Stimulated activated CD8-positive, alpha-beta memory T cell treated with anti-CD3 and anti-CD28 coated beads, Interleukin-15, amount 100 ng/mL, for 24 hours (primary cell): ENCODE measurements at places on chromosomes 5 and 9.

DNA sequence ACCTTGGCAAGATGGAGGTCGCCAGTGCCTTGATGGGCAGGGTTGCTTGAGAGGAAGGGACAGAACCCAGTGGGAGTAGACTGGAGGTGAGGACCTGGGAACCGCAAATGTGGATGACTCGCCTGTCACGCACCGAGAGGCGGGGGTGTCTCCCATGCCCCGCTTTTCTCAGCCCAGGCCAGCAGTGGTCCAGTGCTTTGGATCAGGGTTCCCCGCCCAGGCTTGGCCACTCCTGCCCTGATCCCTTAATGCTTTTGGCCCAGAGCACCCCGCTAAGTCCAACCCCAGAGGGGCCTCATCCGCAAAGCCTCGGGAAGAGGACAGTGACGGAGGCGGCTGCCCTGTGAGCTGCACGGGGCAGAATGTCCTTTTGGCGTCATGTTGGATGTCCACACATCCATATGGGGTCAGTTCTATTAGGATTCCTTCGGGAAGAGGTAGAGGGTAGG, 2.4 kb downstream of the MRPS2 start:
- DNase-seq, result no peak

GRCh38 chr5:157516626-157517325, 56.8 kb downstream of the NIPAL4 start:
- no peak for DNase-seq

DNA sequence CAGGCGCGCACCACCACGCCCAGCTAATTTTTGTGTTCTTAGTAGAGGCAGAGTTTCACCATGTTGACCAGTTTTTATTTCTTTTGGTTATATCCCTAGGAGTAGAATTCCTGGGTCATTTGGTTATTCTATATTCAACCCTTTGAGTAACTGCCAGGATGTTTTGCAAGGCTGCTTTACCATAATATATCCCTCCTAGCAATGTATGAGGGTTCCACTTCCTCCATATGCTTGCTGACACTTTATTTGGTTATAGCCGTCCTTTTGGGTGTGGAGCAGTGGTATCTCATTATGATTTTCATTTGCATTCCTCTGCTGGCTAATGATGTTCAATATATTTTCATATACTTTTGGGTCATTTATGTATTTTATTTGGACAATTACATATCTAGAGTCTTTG, 81.2 kb downstream of the RAB24 start:
- DNase-seq, result no peak

DNA sequence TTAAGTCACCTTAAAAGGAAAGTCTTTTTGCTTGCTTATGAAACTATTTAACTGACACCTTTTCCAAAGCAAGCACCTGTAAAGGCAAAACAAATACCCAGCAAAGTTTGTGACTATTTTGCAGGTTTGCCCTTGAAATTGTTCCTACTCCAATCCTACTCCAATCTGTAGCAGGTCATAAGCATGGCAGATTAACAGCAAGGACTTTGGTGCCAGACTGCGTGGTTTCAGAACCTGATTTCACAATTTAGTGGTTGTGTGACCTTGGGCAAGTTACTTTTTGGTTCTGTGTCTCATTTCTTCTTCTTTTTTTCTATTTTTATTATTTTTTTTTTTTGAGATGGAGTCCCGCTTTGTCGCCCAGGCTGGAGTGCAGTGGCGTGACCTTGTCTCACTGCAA, 282.1 kb downstream of the RFX3 start:
- DNase-seq, result no peak

- DNase-seq, result no peak
Measured at GRCh38 chr5:61048534-61048933, 103.5 kb downstream of the NDUFAF2 start.

- no peak for DNase-seq
Measured at GRCh38 chr5:40853632-40854192, 12.5 kb downstream of the CARD6 start.

- DNase-seq, result no peak
Measured at GRCh38 chr5:176742246-176743105, 67.9 kb upstream of the UNC5A start.

DNA sequence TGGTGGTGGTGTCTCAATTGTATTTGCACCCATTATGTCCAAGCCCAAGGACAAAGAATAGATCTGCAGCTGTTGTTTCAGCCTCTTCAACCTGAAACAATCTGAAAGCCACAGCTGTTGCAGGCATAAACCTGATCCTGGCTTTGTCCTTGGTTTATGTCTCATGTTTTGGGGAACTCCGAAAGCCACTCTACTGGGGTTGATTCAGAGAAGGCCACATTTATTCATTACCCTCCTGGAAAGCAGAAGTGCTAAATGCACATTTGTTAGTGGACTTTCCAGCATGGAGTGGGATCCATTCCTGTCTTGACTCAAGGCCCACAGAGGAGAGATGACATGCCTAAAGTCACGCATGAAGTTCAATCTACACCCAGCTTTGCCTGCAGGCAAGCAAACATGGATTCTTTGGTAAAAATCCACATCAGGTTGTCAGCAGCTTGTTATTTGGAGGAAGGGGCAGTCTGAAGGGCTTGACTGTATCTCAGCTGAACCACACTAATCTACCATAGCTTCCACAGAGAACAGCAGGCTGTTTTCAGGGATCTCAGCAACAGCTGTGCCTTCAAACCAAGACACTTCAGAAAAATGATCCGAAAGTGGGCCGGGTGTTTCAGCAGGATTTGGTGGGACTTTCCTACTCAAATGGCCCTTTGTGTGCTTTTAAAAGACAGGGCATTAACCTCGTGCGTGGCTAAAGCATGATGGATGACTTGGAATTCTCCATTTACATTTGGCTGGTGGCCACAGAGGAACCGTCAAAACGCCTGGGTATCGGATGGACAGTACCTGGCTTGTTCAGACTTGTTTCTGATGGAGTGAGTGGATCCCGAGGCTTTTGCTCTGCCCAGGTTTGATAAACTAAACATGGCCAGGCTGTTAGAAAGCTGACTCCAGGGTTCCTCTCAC, 36.2 kb upstream of the ADAM19 start:
- DNase-seq, result no peak

- no peak for DNase-seq
Measured at GRCh38 chr9:92247296-92247695, 46.2 kb downstream of the IARS1 start.

- no peak for DNase-seq
Measured at GRCh38 chr5:157509587-157509986, 49.6 kb downstream of the NIPAL4 start.

GRCh38 chr5:19488786-19489185, 499.2 kb downstream of the CDH18 start:
- DNase-seq, result no peak

DNA sequence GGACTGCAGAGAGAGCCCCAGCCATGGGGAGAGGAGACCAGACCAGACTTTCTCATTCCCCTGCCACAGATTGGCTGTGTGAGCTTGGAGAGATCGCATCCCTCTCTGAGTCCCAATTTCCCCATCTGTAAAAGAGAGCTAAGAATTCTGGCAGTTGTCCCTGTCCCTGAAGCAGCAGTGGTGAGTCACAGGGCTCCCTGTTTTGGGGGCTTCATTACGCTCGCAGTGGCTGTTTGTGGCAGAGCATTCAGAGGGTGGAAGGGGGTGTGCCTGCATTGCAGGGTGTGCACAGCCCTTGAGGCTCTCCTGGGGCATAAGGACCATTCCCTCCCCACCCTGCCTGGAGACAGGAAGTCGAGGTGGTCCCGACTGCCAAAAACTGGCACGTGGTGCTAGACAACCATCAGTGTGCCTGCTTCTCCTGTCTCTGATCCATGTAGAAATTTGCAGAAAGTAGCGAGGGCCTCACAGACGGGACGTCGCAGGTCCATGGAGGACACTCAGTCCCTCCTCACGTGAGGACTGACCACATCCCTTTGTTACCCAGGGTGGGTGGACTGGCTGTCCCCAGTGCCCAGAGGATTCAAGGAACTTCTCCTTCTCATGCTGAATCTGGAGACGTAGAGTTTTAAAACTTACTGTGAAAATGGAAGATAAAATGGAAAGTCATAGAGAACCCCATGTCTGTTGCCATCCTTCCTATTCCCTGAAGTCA, 35.3 kb downstream of the HRH2 start:
- no peak for DNase-seq

GRCh38 chr9:124290743-124291554, 33.2 kb downstream of the NEK6 start:
- DNase-seq, result no peak

- DNase-seq, result no peak
Measured at GRCh38 chr5:109407913-109408312, 1.9 kb downstream of the PJA2 start.

DNA sequence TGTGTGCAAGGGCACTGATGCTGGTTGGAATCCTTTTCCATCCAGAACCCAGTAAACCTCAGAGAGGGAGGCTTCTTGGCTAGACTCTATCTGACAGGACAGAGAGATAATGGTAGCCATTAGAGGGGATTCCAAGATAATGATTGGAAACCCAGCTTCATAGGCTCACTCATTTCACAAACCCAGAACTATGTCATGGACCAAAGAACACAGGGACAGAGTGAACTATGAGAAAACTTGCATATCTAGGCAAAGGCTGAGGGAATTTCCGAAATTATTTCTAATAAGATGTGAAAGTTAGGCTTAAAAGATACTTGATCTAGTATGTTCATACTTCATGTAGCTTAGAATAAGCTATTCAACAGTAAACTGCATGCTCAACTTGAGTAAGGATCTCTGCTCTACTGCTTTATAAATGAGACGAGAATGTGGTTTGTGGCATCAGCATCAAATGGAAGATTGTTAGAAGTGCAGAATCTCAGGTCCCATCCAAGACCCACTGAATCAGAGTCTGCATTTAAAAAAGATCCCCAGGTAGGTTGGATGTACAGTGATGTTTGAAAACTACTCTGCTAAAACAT, 261.4 kb downstream of the DMRT2 start:
- DNase-seq, result no peak

DNA sequence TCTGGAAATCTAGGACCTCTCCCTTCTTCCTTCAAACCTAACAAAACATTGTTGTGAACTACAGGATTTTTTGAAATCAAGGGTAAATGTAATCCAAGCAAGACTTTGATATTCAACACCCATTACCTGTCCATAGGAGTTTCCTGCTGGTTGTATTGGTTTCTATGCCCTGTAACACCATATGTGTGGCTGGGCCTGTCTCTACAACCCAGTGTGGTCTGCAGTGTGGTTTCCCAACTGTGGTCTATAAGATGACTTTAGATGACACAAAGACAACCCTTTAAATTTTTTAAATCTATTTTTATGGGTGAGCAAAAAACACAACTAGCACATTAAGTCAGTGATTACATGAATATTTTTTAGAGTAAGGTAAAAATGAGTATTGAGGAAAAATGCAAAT, 93.1 kb downstream of the SMIM15 start:
- DNase-seq, result no peak

DNA sequence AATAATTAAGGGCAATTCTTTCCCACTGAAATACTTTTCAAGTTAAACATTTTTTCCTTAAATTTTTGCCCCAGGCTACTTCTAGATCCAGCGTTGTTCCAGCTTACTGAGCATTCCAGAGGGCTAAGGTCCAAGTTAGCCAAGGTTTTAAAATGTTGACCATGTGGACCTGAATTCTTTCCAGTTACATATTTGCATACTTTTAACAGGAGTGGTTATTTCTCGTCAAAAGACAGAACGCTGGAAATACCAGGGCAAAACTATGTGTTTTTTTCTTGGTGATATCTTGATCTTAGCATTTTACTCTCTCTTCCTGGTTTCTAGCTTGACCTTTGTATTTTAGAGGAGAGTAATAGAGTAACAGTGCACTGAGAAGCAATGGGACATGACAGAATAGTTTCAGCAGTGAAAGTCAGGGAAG, 32.8 kb downstream of the TMC1 start:
- no peak for DNase-seq

DNA sequence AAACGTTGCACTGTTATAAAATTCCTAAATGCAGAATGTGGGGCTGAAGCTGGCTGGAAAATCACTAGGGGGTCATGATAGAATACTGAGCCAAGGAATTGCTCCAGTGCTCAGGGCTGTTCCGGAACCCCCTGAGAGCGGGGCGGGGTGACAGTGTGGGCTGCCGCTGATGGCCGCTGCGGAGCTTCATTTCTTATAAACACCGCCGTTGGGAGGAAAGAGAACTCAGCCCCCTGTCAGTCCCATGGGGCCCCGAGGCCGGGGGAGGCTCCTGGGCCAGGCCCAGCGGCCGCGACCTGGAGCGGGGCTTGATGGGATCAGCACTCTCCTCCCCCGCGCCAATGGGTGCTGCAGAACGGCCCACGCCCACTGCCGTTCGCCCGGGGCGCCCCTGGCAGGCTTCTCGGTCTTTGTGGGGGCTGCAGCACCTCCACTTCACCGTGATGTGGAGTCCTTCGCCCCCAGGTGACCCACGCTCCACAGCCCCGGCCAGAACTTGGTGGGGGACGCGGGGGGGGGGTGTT, 5.2 kb upstream of the IRF1 start:
- no peak for DNase-seq

DNA sequence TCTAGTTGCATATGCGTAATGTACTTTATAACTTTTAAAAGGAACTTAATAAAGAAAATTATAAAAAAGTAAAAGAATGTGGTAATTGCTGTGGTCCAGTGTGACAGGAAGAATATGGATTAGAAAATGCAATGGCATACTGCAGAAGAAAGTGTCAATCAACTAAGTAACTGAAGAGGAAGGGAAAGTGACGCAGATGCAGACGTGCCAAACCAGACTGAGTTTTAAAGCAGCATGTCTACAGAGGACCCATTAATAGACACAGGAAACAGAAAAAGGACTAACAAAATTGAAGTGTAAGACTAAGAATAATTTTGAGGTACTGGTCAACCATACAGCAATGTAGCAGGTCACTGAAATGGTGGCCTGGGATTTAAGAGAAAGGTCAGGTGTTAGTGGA, 73.3 kb downstream of the DPYSL3 start:
- no peak for DNase-seq

DNA sequence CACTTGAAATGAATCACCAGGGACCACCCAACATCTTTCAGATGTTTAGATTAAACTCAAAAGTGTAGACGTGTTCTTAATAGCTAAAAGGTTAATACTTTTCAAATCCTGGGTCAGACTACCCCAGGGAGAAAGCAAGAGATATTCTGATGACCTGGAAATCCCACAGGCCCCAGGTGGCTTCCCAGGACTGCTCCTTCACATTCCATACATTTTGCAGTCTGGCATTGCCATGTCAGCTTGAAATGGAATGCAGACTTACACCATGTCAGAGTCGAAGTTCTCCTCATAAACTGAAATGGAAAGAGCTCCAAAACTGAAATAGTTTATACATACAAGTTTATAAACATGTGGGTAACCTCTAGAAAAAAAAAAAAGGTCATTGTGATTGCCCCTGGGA, 61.5 kb downstream of the TMEM167A start:
- DNase-seq, result no peak

GRCh38 chr5:52807037-52807436, 19.3 kb downstream of the ITGA1 start:
- DNase-seq, result no peak

DNA sequence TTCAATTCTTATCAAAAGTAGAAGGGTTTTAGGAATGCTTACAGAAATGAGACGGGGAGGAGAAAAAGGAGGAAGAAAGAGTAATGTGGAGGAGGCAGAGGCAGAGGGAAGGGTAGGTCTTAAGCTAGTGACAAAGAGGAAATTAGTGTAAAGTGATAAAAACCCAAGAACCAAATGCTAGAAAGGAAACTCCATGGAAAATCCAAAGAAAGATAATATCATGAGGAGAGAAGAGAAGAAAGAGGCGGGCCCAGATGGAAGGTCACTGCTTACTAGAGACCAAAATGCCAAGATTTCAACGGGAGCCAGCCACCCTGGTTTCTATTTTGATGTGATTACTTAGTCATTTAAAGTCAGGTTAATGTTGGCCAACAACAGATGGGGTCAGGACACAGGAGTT, 68.6 kb upstream of the IL12B start:
- no peak for DNase-seq
